ENCODE measurements at places on chromosomes 16 and 17. TPM values are rescaled to one million over a fixed set of nuclear protein-coding genes. Genes with fewer than 3 reads are reported as not detected.

Gene KLHDC4
- 28.3 TPM for total RNA-seq

Gene VTN
- total RNA-seq = not detected

Gene KRT20
- total RNA-seq = not detected

Gene IRF8
- not detected for total RNA-seq

Gene KIF1C
- total RNA-seq = 76.2 TPM

Gene GH1
- not detected for total RNA-seq

Gene KRTAP4-3
- total RNA-seq = not detected

Gene TBC1D3L
- total RNA-seq = 1.5 TPM

Gene C16orf96
- total RNA-seq = not detected

Gene SULT1A3
- total RNA-seq = 5.3 TPM

Gene C16orf90
- not detected for total RNA-seq

Gene RTN4RL1
- 8.0 TPM for total RNA-seq

Gene UNK
- 21.5 TPM for total RNA-seq

Gene PRSS21
- total RNA-seq = 3.8 TPM

Gene RHBDL1
- total RNA-seq = 9.8 TPM

Gene AMDHD2
- 24.1 TPM for total RNA-seq

Gene PCGF2
- 7.4 TPM for total RNA-seq

Gene TBC1D26
- total RNA-seq = not detected

Gene ATP2A1
- total RNA-seq = 0.39 TPM

Gene CPNE7
- 0.70 TPM for total RNA-seq

Gene CSH1
- total RNA-seq = not detected

Gene AARSD1
- 25.8 TPM for total RNA-seq

Gene SGCA
- not detected for total RNA-seq

Gene CDH8
- total RNA-seq = not detected

Gene ANKFN1
- not detected for total RNA-seq

Gene CDH11
- 66.0 TPM for total RNA-seq

Gene CACNG3
- not detected for total RNA-seq

Gene ITGAD
- total RNA-seq = not detected

Gene PRR35
- not detected for total RNA-seq

Gene LCAT
- 9.6 TPM for total RNA-seq

Gene MT4
- not detected for total RNA-seq

Gene TEKT1
- total RNA-seq = not detected

Gene KRTAP1-1
- total RNA-seq = not detected

Gene SBK1
- total RNA-seq = 0.08 TPM

Gene CD68
- 23.4 TPM for total RNA-seq

Gene ATP6V0C
- total RNA-seq = 50.1 TPM

Gene KRT12
- not detected for total RNA-seq

Gene SLC38A8
- not detected for total RNA-seq

Gene CRISPLD2
- total RNA-seq = 0.70 TPM

Gene C16orf46
- total RNA-seq = 0.11 TPM

Gene NEUROD2
- not detected for total RNA-seq

Gene CTRB1
- total RNA-seq = not detected

Gene HLF
- not detected for total RNA-seq

Gene IGSF6
- 0.15 TPM for total RNA-seq

Gene SOX15
- 207 TPM for total RNA-seq

Gene UTS2R
- not detected for total RNA-seq

Gene C16orf78
- not detected for total RNA-seq

Gene GALK1
- total RNA-seq = 11.1 TPM

Gene CPHXL2
- total RNA-seq = not detected

Gene TNFRSF17
- not detected for total RNA-seq

Gene KRTAP4-1
- not detected for total RNA-seq

Gene ACSM2A
- total RNA-seq = not detected

Gene TEKT3
- not detected for total RNA-seq

Data from hair follicular keratinocyte (primary cell).